ENCODE measurements at places on chromosomes 5 and 9. TPM values are rescaled to one million over a fixed set of nuclear protein-coding genes. Genes with fewer than 3 reads are reported as not detected.

VLDLR gene
- total RNA-seq, result 45.3 TPM

CD180 gene
- total RNA-seq, result 1.2 TPM

SLC2A6 gene
- 5.2 TPM for total RNA-seq

BTNL8 gene
- 0.48 TPM for total RNA-seq

AMBP gene
- total RNA-seq, result not detected

PCDHA9 gene
- total RNA-seq, result 0.04 TPM

PPP3R2 gene
- not detected for total RNA-seq

MYMK gene
- not detected for total RNA-seq

HNRNPA0 gene
- total RNA-seq, result 8.6 TPM

MLANA gene
- total RNA-seq, result not detected

SEMA6A gene
- total RNA-seq, result 4.4 TPM

CTSV gene
- total RNA-seq, result not detected

SLC44A1 gene
- 10.7 TPM for total RNA-seq

C9orf57 gene
- not detected for total RNA-seq

SH3TC2 gene
- 13.1 TPM for total RNA-seq

C5orf46 gene
- total RNA-seq, result 2.7 TPM

ECM2 gene
- 18.5 TPM for total RNA-seq

ZMAT2 gene
- 33.7 TPM for total RNA-seq

INSL6 gene
- not detected for total RNA-seq

C9orf50 gene
- total RNA-seq, result not detected

All from right atrium auricular region (tissue), 2 donors.